ENCODE measurements at places on chromosomes 16 and 17.

DNA sequence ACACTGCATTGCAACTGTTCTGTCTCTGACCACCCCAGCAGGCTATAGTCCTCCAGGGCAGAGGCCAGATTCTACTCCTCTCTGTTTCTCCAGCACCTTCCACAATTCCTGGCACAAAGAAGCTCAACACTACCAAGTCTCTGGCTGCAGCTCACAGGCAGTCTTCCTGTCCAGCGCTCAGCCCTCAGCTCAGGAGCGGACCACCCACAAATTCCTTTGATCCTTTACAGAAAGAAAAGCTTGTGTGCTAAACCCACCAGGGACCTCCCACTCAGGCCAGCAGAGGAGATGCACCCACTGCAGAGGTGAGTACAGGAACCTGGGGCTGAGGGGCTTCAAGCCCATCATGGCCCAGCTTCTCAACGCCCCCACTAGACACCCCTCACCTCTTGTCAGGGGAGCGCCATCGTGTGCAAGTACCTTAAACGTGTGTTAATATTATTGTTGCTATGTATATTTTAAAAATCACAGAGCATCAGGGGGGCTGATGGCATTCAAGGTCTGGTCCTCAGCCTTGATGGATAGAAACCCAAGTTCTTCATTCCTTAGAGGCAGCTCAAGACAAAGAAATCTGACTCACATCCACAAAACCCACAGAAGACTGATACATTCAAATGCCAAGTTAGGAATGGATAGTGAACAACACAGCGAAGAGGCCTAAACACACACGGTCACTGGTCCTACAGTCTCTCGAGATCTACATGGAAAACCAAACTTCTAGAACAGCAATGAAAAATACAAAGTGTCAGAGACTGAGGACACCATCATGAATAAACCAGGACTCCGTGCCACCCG, 8.4 kb downstream of the HSDL1 start:
- H3K27ac ChIP-seq = no peak overlapping the region
- no peak for DNase-seq
- peaks cover 21% of the 10 kb centered on the region for H3K4me1 ChIP-seq
- H3K36me3 ChIP-seq = no peaks in the 10 kb centered on the region

DNA sequence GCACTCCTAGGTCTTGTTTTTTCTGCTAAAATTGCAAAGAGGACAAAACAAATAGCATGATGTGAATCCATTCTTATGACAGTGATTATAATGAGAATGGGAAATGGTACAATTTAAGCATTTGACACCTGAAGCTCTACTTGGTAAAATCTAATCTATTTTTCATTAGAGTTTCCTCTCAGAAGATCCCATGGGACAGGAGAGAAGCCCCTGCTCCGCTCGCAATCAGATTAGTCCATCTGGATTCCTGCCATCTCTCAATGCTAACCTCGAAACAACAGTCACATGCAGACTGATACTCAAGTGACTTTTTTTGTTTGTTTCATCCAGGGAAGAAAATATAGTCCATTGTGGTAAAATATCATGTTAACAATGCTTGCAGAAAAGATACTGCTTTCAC, 107.4 kb upstream of the TOM1L1 start:
- H3K4me3 ChIP-seq = no peak overlapping the region
- no peaks in the 10 kb centered on the region for H3K36me3 ChIP-seq
- no peaks in the 10 kb centered on the region for H3K4me1 ChIP-seq
- H3K27me3 ChIP-seq = no peaks in the 10 kb centered on the region
- no peak for DNase-seq
- no peak overlapping the region for H3K27ac ChIP-seq

- DNase-seq = peak; percentile 91
- H3K27ac ChIP-seq = no peak overlapping the region
- H3K4me1 ChIP-seq = peaks cover 8% of the 10 kb centered on the region
- no peaks in the 10 kb centered on the region for H3K36me3 ChIP-seq
These were observed 11.9 kb downstream of the MT4 start for GRCh38 chr16:56576585-56577299.

DNA sequence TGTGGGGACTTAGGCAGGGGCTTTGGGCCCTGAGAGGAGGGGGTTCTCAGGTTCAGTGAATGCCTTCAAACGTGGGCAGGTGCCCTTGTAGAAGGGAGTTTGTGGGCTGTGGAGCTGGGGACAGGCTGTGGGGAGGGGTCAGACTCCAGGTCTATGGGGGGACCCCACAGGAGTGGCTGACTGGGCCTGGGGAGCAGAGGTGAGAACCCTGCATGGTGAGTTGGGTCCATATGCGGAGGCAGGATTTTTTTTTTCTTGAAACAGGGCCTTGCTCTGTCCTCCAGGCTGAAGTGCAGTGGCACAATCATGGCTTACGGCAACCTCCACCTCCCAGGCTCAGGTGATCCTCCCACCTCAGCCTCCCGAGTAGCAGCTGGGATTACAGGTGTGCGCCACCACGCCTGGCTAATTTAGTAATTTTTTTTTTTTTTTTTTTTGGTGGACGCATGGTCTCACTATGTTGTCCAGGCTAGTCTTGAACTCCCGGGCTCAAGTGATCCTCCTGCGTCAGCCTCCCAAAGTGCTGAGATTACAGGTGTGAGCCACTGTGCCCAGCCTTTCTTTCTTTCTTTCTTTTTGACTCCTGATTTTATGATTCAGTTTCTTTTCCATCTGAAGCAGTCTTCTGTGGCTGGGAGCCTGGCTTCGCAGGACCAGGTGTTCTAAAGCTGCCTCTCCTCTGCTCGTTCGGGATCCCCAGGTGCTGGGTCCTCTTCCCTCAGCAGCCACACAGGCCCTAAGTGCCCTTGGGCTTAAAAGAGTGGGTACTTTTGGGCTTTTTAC, 19.0 kb upstream of the ADCY7 start:
- peaks cover 55% of the 10 kb centered on the region for H3K4me1 ChIP-seq
- peaks cover 18% of the 10 kb centered on the region for H3K36me3 ChIP-seq
- peaks cover 2% of the 10 kb centered on the region for H3K27me3 ChIP-seq

DNA sequence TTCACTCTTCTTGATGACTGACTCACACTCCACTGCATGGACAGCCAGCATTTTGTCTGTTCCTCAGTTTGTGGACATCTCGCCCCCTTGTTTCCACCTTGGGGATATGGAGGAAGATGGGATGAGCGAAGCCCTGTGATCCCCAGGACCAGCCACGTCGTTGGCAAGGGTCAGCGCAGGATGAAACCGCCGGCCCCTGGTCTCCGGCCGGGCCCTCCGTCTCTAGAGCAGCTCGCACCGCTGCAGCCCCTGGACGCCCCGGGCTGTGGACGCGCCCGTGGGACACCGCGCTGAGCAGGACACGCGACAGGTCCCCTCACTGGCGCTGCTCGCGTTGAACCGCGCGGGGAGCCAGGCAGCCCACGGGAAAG, 604 bp upstream of the ZC3H18 start:
- H3K4me3 ChIP-seq = peak overlapping the region; percentile 73
- peak overlapping the region; percentile 62 for H3K27ac ChIP-seq
- peaks cover 18% of the 10 kb centered on the region for H3K36me3 ChIP-seq
- H3K27me3 ChIP-seq = no peaks in the 10 kb centered on the region
- DNase-seq = no peak

- no peak overlapping the region for H3K27ac ChIP-seq
- H3K36me3 ChIP-seq = peaks cover 10% of the 10 kb centered on the region
- H3K4me3 ChIP-seq = no peak overlapping the region
- no peak for DNase-seq
- H3K27me3 ChIP-seq = no peaks in the 10 kb centered on the region
- H3K4me1 ChIP-seq = peaks cover 3% of the 10 kb centered on the region
These were observed 6.2 kb downstream of the ENGASE start for GRCh38 chr17:79080761-79081290.

- peak; percentile 70 for DNase-seq
- H3K27ac ChIP-seq = peak within 1 kb of the TSS; percentile 94
- no peaks in the 10 kb centered on the region for H3K27me3 ChIP-seq
- peak within 1 kb of the TSS; percentile 98 for H3K4me3 ChIP-seq
- peaks cover 56% of the 10 kb centered on the region for H3K36me3 ChIP-seq
- H3K4me1 ChIP-seq = peaks cover 71% of the 10 kb centered on the region
These were observed at the start of gene MVP for GRCh38 chr16:29820271-29820701. Gene MVP (plus strand): TSS chr16:29820462. CDS start chr16:29830550, 10,088 bp downstream.

- no peak for DNase-seq
- peaks cover 11% of the 10 kb centered on the region for H3K4me1 ChIP-seq
- H3K27ac ChIP-seq = no peak overlapping the region
- no peak overlapping the region for H3K4me3 ChIP-seq
- peaks cover 24% of the 10 kb centered on the region for H3K36me3 ChIP-seq
- no peaks in the 10 kb centered on the region for H3K27me3 ChIP-seq
These were observed 22.8 kb downstream of the TAOK1 start for GRCh38 chr17:29412780-29413565.

GRCh38 chr16:84538222-84538840, 33.9 kb upstream of the MEAK7 start:
- peaks cover 16% of the 10 kb centered on the region for H3K4me1 ChIP-seq
- H3K27me3 ChIP-seq = no peaks in the 10 kb centered on the region
- no peak overlapping the region for H3K27ac ChIP-seq
- no peak for DNase-seq
- H3K4me3 ChIP-seq = no peak overlapping the region

DNA sequence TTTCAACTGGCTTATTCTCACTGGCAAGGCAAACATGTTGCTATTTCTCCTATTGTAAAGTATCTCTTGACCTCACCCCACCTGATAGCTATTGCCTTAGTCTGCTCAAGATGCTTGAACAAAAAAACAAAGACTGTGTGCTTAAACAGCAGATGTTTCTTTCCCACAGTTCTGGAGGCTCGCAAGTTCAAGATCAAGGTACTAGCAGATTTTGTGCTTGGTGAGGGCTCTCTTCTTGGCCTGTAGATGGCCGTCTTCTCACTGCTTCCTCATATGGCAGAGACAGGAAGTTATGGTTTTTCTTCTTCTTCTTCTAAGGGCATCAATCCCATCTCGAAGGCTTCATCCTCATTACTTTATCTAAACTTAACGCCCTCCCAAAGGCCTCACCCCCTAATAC, 109.7 kb upstream of the CLEC3A start:
- H3K4me1 ChIP-seq = no peaks in the 10 kb centered on the region
- DNase-seq = no peak
- no peaks in the 10 kb centered on the region for H3K27me3 ChIP-seq
- no peak overlapping the region for H3K27ac ChIP-seq
- H3K36me3 ChIP-seq = no peaks in the 10 kb centered on the region

DNA sequence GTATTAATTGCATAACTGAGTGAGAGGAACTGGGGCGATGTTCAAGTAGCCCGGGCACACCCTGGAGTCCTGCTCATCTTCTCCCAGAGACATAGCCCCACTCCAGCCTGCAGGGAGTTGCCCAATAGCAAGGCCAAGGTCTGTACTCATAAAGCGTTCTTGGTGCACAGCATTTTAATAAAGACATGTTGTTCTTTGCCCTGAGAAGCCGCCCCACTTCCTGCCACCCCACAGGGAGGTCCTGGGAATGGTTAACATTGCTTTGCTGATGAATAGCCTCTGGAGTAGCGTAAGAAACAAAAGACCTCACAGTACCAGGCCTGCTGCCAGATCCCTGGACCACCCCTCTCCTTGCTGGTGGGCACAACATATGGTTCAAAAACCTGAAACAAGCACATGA, 21.6 kb upstream of the CDH1 start:
- H3K4me1 ChIP-seq = peaks cover 7% of the 10 kb centered on the region
- no peak overlapping the region for H3K4me3 ChIP-seq
- DNase-seq = no peak
- no peaks in the 10 kb centered on the region for H3K36me3 ChIP-seq
- H3K27me3 ChIP-seq = peaks cover 10% of the 10 kb centered on the region

- no peak overlapping the region for H3K4me3 ChIP-seq
- H3K36me3 ChIP-seq = no peaks in the 10 kb centered on the region
- no peak overlapping the region for H3K27ac ChIP-seq
- no peak for DNase-seq
- peaks cover 4% of the 10 kb centered on the region for H3K27me3 ChIP-seq
These were observed 16.8 kb downstream of the B9D1 start for GRCh38 chr17:19345486-19346350.

GRCh38 chr16:67990018-67990386, 9.3 kb downstream of the DPEP2 start:
- H3K27me3 ChIP-seq = no peaks in the 10 kb centered on the region
- H3K4me3 ChIP-seq = no peak overlapping the region
- no peak for DNase-seq

DNA sequence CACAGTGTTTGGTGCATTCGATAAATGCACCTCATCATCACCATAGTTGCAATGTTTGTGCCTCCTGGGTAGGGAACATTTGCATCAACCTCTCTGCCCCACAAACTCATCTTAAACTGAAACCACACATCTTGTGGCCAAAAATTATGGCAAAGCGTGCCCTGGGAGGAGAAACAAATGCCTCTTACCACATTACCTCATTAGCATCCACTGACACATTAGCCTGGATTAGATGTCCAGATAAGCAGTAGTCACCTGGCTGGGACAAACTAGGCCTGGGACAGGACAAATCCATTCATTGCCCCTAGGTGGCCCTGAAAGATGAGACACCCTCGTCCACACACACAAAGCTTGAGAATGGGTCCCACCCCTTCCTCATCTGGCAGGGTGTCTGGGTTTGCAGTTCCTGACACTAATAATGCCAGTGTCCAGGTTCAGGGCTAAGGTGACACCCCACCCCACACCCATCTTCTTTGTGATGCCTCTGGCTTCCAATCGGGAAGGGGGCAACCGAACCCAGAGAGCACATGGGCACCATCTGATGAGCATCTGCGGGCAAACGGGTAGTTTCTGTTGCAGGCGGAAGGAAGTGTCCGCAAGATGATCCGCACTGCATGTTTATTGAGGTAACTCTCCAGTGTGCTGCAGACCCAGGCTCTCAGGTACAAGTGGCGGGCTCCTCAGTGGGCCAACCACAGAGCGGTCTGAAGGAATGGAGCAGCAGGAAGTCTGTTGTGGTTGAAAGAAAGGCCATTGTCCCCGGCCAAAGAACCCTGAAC, 8.6 kb downstream of the XYLT1 start:
- no peak for DNase-seq
- H3K4me3 ChIP-seq = no peak overlapping the region
- H3K36me3 ChIP-seq = peaks cover 68% of the 10 kb centered on the region
- peaks cover 48% of the 10 kb centered on the region for H3K4me1 ChIP-seq
- H3K27ac ChIP-seq = no peak overlapping the region

DNA sequence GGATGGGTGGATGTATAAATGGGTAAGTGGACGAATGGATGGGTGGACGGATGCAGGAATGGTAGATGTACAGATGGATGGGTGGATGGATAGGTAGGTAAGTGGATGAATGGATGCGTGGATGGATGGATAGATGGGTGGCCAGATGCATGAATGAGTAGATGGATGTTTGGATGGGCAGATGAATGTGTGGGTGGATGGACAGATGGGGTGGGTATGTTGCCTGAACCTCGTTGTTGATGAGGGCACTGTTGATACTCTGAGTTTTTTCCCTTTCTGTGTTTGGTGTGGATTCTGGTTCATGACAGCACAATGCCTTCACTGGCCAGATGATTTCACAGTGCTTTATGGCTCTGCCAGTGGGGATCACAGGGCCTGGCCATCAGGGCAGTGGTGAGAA, 208.3 kb downstream of the NPIPB11 start:
- no peaks in the 10 kb centered on the region for H3K36me3 ChIP-seq
- DNase-seq = no peak
- no peak overlapping the region for H3K4me3 ChIP-seq
- no peaks in the 10 kb centered on the region for H3K27me3 ChIP-seq
